ENCODE measurements at places on chromosomes 3 and 15.

GRCh38 chr3:185582236-185582635, 3.9 kb upstream of the SENP2 start:
- no peak for DNase-seq

- DNase-seq, result no peak
Observed at GRCh38 chr3:105688821-105689220, 180.0 kb downstream of the CBLB start.

DNA sequence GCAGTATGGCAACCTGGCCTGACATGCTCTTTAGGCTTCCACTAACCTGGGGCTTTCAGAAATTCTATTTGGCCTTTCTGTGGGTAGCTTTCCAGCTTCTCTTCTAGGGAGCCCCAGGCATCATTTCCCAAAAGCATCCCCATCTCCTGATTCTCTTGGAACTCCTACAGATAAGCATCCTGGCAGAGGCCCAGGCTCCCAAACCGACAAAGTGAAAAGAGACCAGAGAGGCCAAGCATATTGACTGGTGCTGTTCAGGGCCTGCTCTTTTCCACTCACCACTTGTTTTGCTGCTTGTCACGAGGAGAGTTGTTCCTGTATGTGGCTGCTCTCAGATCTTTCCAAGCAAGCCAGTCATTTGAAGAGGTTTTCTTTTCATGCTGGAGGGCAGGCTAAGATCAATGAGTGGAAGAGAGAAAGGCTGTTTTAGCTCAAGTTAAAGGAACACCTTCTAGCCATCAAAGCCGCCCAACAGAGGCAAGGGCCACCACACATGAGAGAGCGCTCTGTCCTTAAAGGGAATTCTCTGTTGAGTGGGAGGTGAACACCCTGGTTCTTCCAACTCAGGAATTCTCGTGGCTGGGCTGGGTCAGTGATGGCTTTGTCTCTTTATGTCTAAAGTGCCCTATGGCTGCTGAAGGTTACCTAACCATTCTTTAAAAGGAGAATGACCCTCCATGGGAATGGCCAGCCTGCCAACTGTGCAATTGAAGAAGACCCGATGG, 31.1 kb upstream of the NR2E3 start:
- no peak for DNase-seq

- no peak for DNase-seq
Observed at GRCh38 chr3:14441920-14442300, 39.5 kb downstream of the SLC6A6 start.

GRCh38 chr15:57541271-57541670, 50.4 kb upstream of the MYZAP start:
- no peak for DNase-seq

GRCh38 chr3:192061426-192061825, 600.5 kb downstream of the PYDC2 start:
- no peak for DNase-seq

- DNase-seq, result peak; percentile 13
Observed at GRCh38 chr3:144237351-144237750, 265.7 kb downstream of the DIPK2A start.

DNA sequence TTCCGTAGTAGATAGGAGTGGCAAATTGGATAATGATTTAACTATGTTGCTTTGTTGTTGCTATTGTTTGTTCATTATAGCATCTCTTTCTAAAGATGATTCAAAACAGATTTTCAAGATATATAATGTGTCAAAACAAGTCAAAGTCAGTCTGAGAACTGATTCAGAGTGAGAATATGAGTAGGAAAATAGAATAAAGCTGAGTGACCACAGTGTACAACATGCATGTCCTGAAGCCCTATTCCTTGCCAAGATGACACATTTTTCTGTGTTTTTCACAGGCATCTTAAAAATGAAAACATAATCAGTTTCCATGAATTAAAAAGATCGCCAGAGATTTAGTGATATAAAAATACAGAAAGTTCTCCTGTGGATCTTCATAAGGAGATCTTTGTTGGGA, 57.0 kb upstream of the THRB start:
- DNase-seq, result no peak

- no peak for DNase-seq
Observed at GRCh38 chr3:73874606-73875369, 250.0 kb upstream of the PDZRN3 start.

DNA sequence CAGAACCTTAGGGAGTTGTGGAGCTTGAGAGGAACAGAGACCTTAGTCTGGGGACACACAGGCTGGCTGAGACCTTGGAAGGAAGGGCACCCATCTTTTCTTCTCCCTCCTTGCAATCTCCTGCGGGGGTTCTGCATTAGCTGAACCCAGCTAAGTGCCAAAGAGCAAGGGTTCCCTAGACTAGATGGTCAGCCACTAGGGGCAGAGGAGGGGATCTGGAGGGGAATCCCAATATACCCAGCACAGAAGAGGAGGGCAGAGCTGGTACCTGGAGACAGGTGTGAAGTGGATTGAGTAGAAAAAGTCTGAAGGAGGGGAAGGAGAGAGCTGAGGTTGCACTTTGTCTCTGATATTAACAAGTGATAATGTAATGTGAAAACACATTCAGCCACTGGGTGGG, 212.8 kb downstream of the ADAMTS9 start:
- DNase-seq, result no peak

DNA sequence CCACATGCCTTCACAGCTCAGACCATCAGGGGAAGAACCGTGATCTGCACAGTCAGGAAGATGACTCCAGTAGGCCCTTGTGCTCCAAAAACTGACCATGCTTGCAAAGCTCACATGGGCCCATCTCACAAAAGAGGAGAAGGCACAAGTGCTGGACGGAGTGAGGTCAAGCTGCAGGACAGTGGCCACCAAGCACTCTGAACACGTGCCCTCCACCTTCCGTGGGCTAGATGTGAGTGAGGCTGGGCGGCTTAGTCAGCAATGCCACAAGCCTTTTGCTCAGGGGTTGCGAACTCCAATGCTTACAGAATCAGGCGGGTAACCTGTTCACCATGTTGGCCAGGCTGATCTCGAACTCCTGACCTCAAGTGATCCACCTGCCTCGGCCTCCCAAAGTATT, 70.9 kb downstream of the SCN5A start:
- DNase-seq, result no peak

GRCh38 chr3:196927571-196928453, 14.5 kb downstream of the NCBP2 start:
- peak; percentile 38 for DNase-seq

DNA sequence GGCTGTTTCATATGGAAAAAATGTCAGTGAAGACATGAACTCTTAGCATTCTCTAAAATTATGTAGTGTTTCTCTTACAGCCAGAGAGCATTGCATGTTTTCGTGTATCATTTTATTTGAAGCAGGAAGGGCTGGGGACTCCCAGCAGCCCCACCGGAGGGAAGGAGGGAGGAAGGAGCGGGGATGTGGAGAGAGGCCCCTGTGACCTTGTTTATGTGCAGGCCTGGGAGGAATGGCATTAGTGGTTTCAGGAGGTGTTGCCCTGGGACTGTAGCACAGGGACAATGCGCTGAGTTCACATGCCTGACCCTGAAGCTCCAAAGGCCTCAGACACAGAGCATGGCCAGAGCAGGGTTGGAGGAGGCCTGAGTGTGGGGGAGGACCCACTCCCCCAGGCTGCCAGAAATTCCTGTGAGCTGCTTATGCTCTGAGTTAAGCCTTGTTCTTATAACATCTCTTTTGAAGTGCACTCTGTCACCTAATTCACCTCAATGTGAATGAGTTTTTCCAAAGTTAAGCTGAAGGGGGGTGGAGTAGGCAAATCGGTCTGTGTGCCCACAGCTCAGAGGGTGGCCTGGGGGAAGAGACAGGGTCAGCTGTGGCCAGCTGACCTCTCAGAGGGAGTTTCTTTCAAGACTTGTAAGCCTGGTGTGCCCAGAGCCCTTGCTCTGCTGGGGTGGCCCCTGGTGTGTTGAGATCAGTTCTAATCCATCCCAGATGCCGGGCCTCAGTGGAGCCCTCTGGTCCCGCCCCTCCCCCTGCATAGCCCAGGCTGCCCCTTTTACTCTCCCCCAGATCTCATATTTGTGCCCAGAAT, 3.9 kb upstream of the RNU6-1 start:
- DNase-seq, result no peak

GRCh38 chr3:127831723-127832172, 9.4 kb upstream of the MGLL start:
- peak; percentile 57 for DNase-seq

DNA sequence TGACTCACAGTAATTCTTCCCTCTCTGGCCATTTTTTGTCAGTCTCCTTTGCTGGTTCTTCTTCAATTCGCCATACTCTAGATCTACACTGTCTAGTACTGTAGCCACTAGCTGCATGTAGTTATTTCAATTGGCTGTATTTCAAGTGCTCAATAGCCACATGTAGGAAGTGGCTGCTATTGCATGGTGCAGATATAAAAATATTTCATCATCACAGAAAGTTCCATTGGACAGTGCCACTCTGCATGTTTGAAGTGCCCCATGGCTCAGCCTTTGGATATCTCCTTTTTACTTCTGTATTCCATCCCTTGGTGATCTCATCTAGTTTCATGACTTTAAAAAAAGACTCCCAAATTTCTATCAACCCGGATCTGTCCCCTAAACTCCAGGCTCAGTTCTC, 22.1 kb downstream of the PPP2R3A start:
- DNase-seq, result no peak

DNA sequence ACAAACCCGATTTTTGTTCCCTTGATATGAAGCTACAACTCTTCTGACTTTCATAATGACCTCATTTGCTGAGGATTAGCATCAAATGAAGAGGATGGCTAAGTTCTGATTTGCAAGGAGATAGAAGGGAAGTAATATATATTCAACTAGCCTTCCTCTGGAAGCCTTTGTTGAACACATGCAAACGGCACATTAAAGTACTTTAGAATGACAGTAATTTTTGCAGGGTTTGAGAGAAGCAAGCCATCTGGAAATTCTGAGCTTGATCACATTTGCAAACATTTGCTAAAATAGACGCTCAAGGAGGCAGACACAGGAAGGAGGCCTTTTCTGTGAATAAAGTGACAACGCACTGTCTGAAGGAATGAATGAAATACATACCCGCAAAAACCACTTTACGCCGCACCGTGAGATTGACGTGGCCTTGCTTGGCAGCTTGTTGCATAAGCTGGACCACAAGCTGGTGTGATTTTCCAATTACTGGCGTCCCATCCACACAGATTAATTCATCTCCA, 657.2 kb downstream of the MAGI1 start:
- no peak for DNase-seq

DNA sequence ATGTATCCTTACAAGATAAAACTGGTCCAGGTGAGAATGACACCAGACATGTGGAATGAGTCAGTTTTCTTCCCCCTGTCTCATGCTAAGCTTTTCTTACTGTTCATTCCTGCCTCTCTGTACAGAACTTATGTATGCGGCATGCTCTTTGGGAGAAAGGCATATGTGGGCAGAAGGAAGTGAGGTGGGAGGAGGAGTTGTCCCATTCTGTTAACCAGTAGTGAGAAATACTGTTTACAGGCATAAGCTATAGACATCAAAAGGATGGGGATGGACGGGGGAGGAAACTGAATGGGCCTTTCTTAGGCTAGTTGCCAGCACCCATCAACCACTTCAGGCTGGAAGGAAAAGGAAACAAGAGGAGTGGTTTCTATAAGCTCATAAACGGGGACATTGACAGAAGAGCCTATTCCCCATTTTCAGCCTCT, 143.6 kb upstream of the BHLHE40 start:
- DNase-seq, result no peak

- peak; percentile 84 for DNase-seq
Observed at GRCh38 chr3:99866261-99866761, 48.6 kb downstream of the CMSS1 start.

DNA sequence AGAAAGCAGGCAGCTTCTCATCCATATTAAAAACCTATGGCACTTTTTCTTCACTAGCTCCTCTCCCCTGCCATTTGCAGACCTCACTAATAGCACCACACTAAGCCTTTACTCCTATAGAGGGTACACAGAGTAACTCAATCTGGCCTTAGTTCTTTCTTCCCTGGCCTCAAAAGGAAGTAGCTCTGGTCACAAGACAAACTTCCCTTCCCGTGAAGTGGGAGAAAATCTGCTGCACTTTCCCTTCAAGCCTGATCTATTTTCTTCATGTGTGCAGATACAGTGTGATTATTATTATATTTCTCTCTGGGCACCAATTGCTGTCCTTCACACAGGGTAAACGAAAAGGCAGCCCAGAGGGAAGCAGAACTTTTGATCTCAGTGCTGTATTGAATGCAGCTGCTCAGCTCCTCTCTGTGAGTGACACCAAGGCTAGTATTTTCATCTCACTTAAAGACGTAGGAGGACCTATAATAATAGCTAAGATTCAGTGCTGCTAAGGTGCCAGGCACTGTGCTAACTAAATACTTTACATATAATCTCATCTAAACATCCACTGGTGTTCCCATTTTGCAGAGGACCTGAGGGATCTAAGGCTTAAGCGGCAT, 61.9 kb upstream of the RASGRP1 start:
- no peak for DNase-seq

DNA sequence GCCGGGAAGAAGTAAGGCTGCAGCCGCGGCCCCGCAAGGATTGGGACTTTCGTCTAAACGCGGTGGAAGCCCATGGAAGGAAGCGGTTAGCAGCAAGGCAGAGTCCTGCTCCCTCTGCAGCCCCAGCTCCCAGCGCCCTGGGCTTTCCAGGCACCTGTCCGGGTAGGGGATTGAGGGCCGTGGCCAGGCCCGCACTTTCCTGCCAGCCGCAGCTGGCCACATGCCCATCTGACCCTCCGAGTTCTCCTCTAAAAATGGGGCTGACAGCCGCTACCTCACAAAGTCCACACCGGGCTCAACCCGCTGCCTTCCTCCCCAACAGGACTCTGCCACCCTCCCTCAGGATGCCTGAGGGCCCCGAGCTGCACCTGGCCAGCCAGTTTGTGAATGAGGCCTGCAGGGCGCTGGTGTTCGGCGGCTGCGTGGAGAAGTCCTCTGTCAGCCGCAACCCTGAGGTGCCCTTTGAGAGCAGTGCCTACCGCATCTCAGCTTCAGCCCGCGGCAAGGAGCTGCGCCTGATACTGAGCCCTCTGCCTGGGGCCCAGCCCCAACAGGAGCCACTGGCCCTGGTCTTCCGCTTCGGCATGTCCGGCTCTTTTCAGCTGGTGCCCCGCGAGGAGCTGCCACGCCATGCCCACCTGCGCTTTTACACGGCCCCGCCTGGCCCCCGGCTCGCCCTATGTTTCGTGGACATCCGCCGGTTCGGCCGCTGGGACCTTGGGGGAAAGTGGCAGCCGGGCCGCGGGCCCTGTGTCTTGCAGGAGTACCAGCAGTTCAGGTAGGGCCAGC, 1.9 kb downstream of the NEIL1 start:
- no peak for DNase-seq

GRCh38 chr3:190534386-190534785, 20.5 kb downstream of the IL1RAP start:
- DNase-seq, result no peak

- no peak for DNase-seq
Observed at GRCh38 chr3:184018424-184018973, 815 bp upstream of the ABCC5 start.

- DNase-seq, result no peak
Observed at GRCh38 chr15:84111575-84111974, 124.0 kb upstream of the GOLGA6L4 start.
